ENCODE measurements at places on chromosomes 13 and 19.

- DNase-seq, result no peak
Observed at GRCh38 chr13:91358387-91358782, 10.9 kb downstream of the MIR17HG start.

DNA sequence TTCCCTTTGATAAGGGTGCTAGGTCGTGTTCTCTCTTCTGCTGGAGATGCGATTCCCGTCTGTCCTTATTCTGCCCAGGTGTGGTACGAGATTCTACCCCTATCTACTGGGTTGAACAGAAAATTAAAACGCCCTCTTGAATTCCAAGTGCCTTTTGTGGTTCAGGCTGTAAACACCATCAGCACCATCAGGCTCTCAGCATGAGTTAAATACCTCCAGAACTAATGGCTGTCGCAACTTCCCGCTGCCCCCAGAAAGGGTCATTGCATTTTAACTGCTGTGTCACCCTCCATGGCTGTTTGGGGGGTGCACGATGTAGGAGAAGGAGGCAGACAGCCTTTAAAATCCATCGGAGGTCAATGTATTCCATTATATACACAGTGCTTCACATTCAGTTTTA, 177.4 kb downstream of the OXGR1 start:
- DNase-seq, result no peak

- DNase-seq, result peak; percentile 30
Observed at GRCh38 chr13:76019421-76020044, 383.4 kb downstream of the LMO7 start.

GRCh38 chr13:28581451-28581850, 77.5 kb upstream of the POMP start:
- DNase-seq, result no peak

DNA sequence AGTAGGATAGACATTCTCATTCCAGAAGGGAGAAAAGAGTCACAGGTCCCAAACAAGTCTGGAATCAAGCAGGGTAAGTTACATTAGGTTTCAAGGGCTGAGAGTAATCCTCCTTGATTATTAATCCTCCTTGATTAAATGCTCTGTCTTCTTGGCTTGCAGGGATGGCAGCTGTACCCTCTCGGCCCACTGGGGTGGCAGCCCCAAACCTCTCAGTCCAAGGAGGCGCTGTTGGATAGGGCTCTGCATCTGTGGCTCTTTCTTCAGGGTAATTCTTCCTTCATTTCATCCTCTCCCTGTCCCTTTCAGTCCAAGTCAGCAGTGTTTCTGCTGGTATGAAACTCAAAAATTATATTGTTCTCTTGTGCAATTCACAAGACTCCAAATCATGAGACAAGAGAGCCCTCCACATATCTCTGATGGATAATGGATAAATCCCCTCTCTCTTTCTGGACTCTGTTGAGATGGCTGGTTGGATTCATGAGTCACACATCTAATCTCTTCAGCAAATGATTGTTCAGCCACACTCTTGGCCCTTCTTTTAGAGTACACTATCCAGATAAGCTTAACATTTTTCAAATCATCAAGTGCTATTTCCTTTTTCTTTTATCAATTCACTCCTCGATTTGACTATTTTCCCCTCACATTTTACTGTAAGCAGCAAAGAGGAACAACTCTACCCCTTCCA, 323.7 kb upstream of the HTR2A start:
- DNase-seq, result peak; percentile 50

GRCh38 chr13:105962080-105962479, 573.4 kb downstream of the EFNB2 start:
- DNase-seq, result no peak

GRCh38 chr13:21031594-21032275, 29.7 kb downstream of the LATS2 start:
- no peak for DNase-seq

DNA sequence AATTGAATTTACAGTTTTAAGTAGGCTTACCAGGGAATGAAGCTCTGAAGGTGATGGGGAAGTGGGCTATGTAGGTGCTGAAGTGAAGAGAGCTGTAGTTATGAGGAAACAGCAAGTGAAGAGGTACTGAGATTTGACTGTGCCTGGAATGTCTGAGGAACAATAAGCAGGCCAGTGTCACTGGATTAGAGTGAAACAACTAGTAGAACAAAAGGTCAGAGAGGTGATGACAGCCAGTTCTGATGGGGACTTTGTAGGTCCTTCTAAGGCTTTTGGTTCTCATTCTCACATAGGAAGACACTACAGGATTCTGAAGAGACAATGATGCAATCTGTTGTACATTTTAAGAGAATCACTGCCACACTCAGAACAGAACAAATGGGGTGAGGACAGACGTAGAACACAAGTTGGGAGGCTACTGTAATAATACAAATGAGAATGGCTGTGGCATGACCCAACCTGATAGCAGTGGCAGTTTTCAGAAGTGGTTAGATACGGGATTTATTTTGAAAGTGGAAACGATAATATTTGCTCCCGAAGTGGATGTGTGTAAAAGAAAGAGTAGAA, 130.8 kb downstream of the MYCBP2 start:
- no peak for DNase-seq
